Cortex of kidney (tissue), 1 donor: ENCODE measurements at places on chromosomes 7 and 10.

GRCh38 chr7:98729121-98729520 is 112.0 kb downstream of the NPTX2 start:
- DNase-seq: no peak

GRCh38 chr7:142876236-142876960 is 9.1 kb downstream of the TRPV6 start:
- DNase-seq: no peak

GRCh38 chr7:157683747-157684156 is 346.9 kb downstream of the DNAJB6 start:
- DNase-seq: no peak

- DNase-seq: no peak
These were observed 96.6 kb upstream of the TMEM196 start for GRCh38 chr7:19869979-19870378.

- DNase-seq: no peak
These were observed 193.4 kb upstream of the VWC2 start for GRCh38 chr7:49580000-49580399.
